NCI-H526 (cell line): ENCODE measurements at places on chromosomes 7 and 10.

DNA sequence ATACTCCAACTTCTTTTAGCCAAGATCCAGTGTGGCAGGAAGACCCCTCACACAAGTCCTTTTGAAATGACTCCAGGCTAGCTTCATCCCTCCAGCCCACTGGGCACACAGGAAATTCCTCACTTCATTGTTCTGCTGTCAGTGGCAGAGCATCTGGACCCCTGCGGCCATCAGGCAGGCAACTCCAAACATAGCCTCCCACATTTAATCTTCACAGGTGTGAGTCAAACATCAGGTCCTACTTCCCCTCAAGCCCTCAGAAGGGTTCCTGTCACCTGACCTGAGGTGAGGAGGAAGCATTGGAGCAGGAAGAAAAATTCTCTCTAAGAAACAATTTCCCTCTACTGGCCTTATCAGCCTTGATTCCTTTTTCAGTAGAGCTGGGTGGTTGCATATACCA, 51.1 kb upstream of the C1GALT1 start:
- no peak for DNase-seq

DNA sequence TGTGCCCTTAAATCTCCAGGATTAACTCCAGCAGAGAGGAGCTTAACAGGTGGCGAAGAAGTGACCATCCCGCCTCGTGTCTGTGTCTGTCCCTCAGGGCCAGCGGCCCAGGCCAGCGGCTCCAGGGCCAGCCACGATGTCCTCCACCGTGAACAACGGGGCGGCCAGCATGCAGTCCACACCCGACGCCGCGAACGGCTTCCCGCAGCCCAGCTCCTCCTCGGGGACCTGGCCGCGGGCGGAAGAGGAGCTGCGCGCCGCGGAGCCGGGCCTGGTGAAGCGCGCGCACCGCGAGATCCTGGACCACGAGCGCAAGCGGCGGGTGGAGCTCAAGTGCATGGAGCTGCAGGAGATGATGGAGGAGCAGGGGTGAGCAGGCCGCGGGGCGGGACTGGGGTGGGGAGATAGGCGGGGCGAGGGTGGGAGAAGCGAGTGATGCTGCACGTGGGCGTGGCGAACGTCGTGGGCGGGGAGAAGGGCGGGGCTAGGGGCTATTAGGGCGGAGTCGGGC, 33.3 kb downstream of the SRRM3 start:
- DNase-seq: peak; percentile 89

- no peak for DNase-seq
Measured at GRCh38 chr10:131496351-131497052, 185.0 kb upstream of the TCERG1L start.

- DNase-seq: peak; percentile 33
Measured at GRCh38 chr7:129502708-129503685, 666 bp downstream of the SMKR1 start.

DNA sequence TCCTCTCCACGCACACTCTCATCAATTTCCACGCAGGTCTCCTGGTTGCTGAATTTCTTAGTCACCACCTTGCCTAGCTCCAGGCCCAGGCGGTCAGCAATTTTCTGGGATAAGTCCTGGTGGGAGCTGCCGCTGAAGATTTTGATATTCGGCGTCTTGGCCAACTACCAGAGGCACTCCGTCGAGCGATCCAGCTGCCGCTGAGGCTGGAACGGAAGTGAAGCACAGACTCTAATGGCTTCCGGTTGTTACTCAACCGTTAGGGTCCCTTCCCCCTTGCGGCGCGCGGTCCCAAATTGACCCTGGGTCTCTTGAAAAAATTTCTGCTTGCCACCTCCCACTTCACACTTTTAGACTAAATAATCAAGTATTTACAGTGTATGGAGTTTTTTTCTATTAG, at the start of gene PRPS1L1:
PRPS1L1 (minus strand) TSS at position 219 of the 400 bp plus-strand sequence.
- no peak for DNase-seq

- DNase-seq: no peak
Measured at GRCh38 chr10:75335983-75336382, 65.6 kb downstream of the ZNF503 start.

DNA sequence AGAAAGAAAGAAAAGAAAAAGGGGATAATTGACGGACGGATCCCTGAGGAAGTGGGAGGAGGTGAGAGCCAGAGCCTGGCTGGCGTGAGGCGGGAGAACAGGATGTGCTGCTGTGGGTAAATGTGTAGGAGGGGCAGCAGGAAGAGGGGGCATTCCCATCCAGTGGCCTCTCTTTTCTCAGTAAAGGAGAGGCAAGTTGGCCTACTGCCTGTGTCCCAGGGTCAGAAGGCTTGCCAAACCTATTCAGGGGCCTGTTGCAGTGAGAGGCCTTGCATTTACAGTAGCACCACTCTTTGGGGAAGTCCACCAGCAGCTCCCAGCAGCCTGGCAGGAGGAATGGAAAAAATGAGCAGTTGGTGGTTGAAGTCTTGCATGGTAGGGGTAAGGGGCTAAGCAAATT, 26.6 kb upstream of the ASCC1 start:
- no peak for DNase-seq

DNA sequence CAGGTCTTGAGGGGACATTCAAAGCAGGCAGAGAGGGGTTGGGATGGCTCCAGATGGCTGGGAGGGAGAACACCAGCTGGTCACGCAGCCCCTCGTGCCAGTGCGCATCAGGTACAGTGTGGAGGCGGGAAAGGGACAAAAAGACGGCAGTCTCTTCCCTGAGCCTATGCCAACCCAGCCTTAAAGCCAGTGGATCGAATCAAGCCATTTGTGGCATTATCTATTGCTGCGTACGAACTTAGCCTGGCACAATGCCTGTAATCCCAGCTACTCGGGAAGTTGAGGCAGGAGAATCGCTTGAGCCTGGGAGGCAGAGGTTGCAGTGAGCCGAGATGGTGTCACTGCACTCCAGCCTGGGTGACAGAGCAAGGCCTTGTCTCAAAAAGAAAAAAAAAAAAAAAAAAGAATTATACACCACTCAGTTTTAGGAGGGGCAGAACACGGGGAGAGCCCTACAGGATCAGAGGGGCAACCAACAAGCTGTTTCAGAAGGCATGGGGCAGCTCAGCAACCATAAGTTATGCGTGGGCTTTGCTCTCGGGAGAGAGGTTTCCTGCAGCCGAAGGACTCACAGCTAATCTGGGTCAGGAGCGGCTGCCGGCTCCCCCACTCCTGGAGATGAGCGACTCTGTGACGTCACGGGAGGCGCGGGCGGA, 356 bp upstream of the NDUFB2 start:
- DNase-seq: peak; percentile 88

DNA sequence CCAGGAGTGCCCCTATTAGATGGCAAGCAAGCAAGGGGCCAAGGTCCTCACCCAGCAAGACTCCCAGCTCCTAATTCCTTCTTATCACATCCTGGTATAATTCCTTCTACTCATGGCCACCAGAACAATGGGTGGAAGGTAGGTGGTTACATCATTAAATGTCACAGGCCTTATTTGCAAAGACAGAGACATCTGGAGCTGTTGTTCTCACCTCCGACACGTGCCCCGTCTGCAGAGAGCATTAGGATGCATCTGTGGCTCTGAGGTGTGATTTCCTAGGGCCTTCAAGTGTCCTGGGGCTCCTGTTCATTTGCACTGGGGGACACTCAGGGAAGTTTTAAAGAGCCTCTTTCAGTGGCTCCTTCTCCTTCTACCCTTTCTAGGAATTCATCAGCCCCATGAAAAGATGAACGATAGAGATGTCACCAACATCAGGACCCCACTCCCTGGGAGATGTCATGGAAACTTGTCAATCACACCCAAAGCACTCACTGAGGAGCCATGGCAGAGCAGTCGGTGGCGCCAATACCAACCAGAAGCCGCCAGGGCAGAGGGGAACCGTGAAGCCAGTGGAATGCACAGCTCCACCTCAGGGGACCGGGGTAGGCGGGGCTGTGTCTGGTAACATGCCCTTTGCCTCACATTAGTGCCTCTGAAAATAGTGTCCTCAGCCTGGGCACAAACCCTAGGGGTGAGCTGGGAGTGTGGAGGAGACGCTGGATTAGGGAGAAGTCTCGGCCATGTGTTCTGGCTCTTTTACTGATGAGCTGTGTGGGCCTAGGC, 2.9 kb upstream of the ATP6V0E2 start:
- no peak for DNase-seq

GRCh38 chr7:341841-342638, 52.1 kb downstream of the FOXL3 start:
- no peak for DNase-seq

DNA sequence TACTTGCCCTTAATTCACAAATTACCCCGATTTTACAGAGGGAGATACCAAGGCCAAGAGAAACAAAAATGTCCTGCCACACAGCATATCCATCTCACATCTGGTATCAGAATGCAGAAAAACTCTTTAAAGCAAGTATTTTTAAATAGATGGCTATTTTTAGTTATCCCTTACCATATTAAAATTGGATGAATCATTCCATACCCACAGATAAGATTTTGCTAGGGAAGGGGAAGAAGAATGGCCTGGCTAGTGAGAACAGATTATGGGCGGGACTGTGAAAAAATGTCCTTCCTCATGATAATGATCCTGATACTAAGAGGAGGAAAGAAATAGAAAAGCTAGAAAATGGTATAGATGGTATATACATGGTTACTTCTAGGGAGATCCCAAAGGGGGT, 80.6 kb upstream of the GATAD1 start:
- DNase-seq: no peak

- DNase-seq: no peak
Measured at GRCh38 chr10:2165771-2166460, 428.6 kb upstream of the ADARB2 start.

DNA sequence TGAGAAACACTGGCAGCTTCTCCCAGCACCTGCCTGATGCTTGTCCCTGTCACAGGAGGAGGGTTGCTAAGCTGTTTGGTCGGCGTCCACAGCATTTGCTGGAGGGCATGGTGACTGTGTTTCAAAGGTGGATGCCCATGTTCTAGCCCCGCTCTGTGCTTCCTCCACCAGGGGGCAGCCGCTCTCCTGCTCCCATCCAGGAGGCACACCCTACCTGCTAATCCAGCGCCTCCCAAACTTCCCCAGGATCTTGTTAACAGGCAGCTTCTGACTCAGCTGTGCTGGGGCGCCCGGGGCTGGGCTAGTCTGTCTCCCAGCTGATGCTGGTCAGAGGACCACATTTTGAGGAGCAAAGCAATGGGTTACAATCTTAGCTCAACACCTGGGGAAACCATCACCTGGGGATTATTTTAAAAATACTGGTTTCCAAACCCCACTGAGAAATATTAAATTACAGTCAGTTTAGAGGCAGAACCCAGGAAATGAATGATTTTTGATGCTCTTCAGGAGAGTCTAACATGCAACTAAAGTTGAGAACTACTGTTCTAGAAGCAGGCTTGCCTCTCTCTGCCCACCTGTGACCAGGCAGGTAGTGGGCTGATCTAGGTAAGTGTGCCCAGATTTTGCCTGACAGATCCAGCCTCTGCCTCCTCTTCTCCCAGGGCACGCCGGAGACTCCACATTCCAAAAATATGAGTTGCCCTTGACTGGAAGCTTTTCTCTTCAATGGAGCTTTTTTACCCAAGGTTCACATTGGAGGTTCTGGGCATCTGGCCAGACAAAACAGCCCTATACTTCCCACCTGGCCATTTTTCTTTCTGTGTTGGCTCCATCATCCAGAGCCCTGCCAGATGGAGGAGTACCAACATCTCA, 92.7 kb upstream of the GPR26 start:
- DNase-seq: peak; percentile 55

DNA sequence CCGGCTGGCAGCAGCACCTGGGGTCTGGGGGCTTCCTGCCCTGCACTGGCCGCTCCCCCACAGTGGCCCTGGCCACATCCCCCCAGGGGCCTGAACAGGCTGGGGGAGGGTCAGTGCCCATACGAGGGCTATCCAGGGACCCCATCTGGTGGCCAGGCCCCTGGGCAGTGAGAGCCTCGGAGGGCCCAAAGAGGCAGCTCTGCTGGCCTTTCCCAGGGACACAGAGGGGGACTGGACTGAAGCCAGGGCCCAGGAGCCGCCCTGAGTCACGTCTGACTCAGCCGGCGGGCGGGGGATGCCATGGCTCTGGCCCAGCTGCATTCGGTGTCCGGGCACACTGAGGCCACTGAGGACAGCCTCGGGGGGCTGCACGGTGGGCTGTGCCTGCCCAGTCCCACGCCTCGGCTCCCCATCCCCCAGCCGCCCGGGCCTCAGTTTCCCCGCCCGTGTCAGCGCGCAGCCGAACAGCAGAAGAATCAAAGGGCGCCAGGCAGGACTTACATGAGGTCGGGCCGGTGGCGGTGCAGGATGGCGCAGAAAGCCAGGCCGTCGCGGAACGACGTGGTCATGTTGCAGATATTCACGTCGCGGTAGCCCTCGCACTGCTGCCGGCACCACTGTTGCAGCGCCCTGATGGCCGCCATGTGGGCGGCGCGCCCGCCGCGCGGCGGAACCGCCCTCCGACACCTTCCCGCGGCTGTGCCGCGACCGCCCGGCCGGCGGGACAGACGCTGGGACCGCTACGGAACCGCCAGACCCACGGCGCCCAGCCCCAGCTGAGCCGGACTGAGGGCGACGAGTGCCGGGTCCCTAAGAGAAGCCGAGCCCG, at the start of gene MICALL2:
MICALL2 (minus strand) TSS at position 788 of the 829 bp plus-strand sequence; CDS start at position 644, 144 bp downstream.
- peak; percentile 71 for DNase-seq

DNA sequence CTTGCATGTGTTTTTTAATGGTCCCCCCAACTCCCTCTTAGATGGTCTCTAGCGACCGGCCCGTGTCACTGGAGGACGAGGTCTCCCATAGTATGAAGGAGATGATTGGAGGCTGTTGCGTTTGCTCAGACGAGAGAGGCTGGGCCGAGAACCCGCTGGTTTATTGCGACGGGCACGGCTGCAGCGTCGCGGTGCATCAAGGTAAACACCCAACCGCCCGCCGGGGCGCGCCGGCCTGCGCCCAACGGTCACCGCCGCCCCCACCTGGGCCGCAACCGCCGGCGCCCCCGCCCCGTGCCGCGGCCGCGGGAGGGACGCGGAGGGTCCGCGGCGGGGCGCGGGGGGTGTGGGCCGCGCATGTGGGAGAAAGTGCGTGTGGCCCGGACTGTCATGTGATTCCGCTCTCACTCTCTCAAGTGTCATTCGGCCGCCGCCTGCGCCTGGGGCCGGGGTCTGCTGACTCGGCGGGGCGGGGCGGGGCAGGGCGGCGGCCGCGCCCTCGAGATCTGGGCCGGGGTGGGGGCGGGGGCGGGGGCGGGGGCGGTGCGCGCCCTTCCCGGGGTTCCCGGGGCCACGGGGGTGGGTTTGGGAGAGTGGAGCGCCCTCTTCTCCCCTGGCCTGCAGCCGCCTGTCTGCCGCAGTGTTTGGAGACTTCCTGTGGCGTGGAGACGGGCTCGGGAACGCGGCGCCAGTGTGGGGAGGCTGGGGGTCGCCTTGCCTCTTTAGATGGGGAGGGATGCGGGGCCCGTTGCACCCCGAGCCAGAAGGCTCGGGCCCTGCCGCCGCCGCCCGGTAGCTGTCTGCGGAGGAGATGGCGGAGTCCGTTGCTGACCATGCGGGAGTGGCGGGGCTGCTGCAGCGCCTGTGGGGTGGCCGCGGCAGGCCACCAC, 817 bp downstream of the MLLT10 start:
- DNase-seq: peak; percentile 71

GRCh38 chr7:80677629-80678028, 39.2 kb downstream of the CD36 start:
- no peak for DNase-seq

DNA sequence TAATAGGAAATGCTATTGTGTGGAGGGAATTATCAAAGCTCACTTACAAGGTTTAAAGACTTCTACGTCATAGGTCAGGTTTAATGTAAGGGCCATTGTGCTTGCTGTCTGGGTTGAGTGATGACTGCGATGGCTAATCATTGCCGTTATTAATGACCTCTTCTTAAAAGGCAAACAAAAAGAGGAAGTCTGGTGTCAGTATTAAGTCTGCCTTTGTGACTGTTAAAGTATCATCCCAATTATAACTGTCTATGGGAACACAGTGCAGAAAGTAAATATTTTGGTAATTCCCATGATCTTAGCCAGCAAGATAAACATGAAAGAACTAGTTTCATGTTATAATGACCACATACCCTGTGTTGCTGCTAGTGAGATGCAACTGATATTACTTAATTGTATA, 382.4 kb downstream of the BBS9 start:
- DNase-seq: no peak
